ENCODE measurements at places on chromosomes 12 and 14.
A peak's percentile ranks its signal among the peaks of the same experiment; 100 is the strongest.

GRCh38 chr12:68207276-68207675, 18.3 kb downstream of the IL26 start:
- no peak for DNase-seq

DNA sequence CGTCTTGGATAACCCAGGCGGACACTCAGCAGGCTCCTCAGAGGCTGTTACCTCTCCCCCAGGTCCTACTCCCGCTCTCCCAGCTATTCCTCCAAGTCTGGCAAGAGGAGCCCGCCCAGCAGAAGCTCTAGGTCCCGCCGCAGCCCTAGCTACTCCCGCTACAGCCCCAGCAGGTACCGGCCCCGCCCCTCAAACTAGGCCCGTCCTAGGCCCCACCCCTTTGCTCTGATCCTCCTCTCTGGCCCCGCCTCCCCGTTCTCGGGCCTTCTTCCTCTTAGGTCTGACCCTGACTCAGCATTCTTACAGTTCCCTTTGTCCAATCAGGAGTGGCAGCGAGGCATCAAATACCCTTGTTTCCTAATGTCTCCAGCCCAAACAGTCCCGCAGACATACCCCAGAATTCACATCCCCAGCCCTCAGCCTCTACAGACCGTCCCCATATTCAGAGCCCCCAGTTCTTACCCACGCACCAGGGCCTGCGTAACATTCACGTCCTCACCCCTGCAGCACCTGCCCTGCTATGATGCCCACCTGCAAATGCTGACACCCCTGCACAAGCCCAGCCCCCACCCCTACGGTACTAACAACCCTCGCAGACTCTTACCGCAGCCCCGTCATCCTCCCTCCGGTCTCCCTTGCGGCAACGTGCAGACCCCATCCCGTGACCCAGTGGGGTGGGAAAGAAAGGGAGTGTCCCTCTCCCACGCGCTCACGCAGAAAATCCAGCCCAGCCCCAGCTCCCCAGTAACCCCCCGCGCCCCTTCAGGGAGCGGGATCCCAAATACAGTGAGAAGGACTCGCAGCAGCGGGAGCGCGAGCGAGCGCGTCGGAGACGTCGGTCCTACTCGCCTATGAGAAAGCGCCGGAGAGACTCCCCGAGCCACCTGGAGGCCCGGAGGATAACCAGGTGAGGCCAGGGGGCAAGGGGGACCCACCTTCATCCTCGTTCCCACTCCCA, 25.0 kb upstream of the HSPB8 start:
- peak; percentile 24 for DNase-seq

- DNase-seq = peak; percentile 96
Observed at GRCh38 chr12:79983492-79983891, 48.6 kb upstream of the PPP1R12A start.

DNA sequence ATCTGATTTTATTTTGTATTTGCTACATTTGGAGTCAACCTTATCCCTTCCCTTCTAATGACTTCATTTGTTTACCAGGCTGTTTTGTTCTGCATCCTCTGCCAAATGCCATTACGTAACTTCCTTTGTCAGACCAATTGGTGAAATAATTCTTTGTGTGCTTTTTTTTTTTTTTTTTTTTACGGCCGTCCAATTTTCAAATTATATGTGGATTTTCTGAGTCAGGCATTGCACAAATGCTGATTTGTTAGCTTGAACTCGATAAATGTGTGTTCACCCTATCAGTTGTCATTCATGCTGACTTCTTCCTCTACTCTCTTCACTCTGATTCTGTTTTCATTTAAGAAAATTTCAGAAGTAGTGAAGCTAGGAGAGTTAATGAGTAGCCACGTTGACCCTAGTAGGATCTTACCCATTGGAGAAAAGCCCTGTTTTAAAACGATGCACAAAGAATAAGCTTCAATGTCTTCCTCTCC, 386.2 kb downstream of the DIO2 start:
- DNase-seq = peak; percentile 89

DNA sequence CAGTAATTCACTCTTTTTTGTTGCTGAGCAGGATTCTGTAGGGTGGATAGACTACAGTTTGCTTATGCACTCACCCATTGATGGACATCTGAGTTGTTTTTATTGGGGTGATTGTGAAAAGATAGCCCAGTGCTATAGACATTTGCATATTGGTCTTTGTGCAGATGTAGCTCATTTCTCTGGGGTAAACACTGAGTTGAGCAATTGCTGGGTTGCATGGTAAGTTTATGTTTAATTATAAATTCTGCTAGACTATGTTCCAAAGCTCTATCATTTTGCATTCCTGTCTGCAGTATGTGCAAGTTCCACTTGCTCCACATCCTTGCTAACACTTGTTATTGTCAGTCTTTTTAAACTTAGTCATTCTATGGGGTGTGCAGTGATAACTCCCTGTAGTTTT, 65.4 kb upstream of the RFLNA start:
- peak; percentile 8 for DNase-seq

GRCh38 chr12:6387541-6387940, 3.6 kb downstream of the LTBR start:
- DNase-seq = no peak

GRCh38 chr14:44444454-44444853, 62.6 kb downstream of the FSCB start:
- DNase-seq = no peak

DNA sequence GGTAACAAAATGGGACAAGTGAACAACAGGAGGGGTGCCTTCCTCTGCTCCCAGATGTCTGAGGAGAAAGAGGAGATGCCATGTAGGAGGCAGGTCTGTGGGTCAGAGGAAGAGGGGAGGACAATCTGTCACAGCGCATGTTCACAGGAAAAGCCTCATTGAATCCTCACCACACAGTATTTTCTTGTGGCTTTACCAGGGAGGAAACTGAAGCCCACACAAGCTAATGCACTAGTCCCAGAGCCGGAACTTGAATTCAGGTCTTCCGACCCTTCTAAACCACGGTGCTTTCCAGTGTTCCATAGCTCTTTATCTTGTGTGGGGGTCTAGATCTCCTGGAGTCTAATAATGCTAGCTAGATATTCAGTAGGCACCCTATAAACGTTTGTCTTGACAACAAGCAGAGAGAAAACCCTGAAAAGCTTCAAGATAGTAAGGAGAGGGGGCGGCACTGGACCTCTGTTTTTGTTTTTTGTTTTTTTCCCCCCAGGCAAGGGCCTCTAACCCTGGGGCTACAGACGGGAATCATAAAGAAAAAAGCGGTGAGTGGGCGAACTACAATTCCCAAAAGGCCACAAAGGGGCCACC, 371 bp upstream of the SHMT2 start:
- no peak for DNase-seq

DNA sequence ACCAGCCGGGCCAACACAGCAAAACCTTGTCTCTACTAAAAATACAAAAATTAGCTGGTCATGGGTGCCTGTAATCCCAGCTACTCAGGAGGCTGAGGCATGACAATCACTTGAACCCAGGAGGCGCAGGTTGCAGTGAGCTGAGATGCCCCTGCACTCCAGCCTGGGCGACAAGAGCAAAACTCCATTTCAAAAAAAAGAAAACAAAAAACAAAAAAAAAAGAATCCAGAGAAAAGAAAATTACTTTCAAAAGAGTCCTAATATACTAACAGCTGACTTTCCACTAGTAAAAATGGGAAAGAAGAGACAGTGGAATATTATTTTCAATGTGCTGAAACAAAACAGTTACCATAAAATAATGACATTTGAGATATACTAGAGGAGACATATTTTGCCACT, 8.3 kb upstream of the INSM2 start:
- DNase-seq = no peak

GRCh38 chr12:132478845-132479244, 11.1 kb upstream of the FBRSL1 start:
- no peak for DNase-seq

DNA sequence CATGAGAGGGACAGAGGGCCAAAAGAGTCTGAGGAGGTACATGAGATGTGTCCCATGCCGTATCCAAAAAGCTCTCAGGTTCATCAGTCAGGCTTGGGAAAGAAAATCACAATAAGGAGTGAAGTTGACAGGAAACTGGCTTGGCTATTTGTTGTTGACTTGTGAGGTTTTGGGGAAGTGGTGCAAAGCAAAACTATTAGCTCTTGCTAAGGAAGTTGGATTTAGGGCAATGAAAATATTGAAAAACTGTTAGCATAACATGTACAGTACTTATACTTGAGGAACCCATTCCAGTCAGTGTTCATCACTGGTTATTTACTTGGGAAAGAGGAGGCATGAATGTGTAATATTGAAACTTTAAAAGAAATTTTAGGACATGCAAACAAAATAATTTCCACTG, 145.9 kb downstream of the DUSP6 start:
- DNase-seq = no peak

GRCh38 chr12:71011261-71011660, 90.7 kb upstream of the PTPRR start:
- DNase-seq = peak; percentile 83

DNA sequence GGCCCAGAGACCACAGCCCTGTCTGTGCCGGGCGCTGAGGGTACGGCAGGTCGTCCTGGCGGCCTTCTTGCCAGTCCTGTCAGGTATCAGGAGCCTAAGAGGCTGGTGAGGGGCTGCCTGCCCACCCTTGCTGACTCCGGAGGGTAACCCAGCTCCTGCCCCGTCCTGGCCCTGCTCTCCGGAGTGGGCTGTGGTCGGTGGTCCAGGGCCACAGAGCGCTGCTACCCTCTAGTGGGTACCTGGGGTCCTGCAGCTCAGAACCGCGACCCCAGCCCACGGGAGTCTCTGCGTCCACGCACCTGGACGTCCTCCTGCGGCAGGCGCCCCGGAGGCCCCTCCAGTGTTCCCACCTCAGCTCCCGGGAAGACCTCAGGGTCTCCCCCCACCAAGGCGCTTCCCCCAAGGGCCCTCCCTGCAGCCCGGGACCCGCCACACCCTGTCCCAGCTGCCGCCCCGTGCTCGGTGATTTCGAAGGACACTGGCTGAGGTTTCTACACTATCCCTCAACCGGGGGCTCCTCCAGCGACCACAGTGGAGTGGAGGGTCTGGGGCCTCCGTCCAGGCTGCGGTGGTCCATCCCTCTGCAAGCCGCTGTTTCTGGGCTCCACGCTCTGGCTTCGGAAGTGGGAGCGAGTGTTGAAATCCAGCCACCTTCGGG, 75.9 kb upstream of the FBRSL1 start:
- DNase-seq = no peak

GRCh38 chr12:111819191-111820158, 22.6 kb upstream of the MAPKAPK5 start:
- DNase-seq = no peak

DNA sequence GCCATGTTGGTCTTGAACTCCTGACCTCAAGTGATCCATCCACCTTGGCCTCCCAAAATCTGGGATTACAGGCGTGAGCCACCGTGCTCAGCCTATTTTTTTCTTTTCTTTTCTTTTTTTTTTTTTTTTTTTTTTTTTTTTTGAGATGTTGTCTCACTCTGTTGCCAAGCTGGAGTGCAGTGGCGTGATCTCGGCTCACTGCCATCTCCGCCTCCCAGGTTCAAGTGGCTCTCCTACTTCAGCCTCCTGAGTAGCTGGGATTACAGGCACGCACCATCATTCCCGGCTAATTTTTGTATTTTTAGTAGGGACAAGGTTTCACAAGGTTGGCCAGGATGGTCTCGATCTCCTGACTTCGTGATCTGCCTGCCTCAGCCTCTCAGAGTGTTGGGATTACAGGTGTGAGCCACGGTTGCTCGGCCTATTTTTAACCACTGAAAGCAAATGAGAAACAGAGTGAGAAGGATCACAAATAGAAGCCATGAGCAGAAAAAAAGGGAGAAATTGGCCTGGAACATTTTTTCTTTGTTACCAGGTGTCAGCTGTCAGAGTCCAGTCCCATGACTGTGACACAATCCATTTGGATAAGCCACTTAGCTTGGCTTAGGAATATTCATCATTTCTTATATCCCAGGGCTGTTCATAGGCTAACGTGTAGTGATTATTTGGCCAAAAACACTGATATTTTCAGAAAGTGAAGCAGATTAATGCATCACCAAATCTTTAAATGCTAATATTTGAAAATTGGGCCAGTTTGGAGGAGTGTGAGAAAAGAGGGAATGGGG, 7.9 kb upstream of the NFKBIA start:
- DNase-seq = no peak

DNA sequence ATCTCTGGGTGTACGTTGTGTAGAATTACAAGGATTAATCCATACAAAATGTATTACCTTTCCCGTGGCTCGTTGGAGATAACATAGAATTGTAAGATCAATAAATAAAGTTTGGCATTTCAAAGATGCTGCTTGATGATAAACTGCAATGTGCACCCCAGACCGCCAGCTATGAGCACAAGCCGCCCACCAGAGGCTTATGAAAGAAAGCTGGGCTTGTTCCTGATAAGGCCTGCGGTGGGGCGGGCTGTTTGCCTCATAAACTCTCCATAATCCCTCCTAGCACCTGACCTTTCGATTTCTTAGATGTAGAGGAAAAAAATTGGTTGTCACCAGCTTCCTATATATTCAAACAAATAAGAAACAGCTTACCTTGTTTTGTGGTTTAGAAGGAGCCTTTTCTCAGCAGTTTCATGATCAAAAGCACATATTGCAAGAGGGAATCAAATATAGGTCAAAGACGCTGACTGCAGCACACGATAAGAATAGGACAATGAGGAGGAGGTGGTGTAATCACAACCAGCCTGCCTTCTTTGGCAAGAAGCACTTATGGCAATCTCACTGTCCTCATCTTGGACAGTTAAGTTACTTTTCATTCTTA, 293.6 kb downstream of the RMST start:
- DNase-seq = peak; percentile 24

GRCh38 chr12:95358111-95359083, 115.6 kb upstream of the METAP2 start:
- peak; percentile 11 for DNase-seq

DNA sequence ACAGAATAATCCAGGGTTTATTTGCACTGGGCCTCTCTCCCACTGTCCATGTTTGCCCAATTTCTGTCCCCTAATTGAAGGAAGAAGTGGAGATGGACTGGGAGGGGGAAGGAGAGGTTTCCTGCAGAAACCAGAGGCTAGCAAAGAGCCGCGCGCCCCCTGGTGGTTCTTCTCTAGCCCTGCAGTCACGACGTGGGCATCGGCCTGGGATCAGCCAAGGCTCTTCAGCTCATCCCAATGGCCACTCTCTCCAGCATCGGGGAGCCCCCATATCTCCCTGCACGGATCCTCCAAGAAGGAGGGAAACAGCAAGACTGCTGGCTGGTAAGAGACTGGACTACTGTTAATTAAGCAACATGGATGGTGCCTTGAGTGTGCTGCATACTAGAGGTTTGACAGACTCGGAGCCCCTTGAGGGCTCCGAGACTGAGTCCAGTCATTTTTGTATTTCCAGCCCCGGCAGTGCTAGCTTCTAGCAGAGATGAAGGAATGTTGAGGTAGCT, 18.7 kb downstream of the ZBTB39 start:
- peak; percentile 71 for DNase-seq

DNA sequence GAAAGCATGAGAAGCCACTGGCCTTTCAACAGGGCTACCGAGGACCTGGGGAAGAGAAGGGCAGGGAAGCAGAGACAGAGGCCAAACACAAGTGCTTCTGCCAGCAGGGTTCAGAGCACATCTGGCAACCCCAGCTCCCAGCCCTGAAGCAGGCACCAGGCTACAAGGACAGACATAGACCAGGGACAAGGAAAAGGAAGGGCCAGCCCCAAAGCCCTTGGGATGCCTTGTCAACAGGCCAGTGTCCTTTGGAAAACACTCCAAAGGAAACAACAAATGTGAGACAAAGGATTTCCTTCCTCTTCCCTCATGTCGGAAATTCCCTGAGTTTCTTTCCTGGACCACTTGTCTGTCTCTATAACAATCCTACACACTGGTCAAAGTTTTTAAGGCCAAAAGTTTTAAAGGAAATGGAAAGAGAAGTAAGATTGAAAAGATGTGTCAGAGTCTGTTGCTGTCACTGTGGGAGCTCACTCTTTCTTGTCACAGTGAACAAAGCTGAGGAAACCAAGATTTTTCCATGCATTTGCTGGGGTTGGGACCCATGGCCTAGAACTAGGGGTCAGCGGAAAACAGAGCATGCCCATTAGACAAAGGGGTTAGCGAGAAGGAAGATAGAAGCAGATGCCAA, 59.4 kb downstream of the TTC9 start:
- DNase-seq = no peak

All from fibroblast of mammary gland (primary cell).